ENCODE measurements at places on chromosomes 1 and 21. TPM values are rescaled to one million over a fixed set of nuclear protein-coding genes. Genes with fewer than 3 reads are reported as not detected.

Gene SLC6A9
- polyA plus RNA-seq: 0.21 TPM

Gene PDE9A
- 1.7 TPM for polyA plus RNA-seq

- DNase-seq: no peak
These were observed 29.7 kb upstream of the LAPTM5 start for GRCh38 chr1:30787266-30787665.

- DNase-seq: no peak
These were observed 58.5 kb downstream of the TYW3 start for GRCh38 chr1:74791491-74791890.

DNA sequence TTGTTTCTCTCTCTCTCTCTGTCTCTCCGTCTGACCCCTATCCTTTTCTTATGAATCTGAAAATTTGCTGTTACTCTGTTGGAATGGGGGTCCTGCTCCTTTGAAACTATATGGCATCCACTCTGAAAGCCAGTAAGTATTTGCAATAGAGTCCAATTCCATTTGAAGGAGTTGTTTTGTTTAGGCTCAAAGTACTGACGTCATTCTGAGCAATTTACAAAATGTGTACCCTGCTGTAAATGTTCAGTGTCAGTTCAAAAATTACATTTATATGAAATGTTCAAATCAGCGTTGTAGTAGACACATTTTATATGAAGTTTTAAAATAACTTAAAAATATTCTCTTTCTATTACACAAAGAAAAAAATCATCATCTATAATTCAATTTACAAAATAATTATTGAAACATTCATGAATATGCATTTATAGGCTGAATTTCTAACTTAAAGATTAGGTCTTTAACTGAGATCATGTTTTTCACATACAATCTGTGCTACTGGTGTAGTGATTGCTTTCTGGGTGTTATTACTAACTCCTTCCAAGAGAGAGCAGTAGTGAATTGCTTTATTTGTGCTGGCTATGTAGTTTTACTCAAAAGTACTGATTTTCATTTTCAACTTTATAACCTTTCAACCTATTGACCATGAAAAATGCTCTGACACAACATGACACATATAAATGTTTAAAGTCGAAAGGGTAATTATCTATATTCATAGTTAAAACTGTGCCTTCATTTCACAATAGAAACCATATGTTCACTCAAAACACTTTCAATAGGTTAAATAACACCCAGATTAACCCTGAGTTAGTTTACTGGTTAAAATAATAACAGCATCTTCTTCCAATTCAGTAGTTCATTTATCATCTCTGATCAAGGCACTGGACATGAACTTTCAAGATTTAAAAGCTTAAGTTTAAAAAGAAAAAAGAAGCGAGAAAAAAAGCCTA, 253.1 kb upstream of the ADGRL4 start:
- DNase-seq: no peak
